Right renal pelvis (tissue), 4 donors: ENCODE measurements at places on chromosomes 7 and 10. TPM values are rescaled to one million over a fixed set of nuclear protein-coding genes. Genes with fewer than 3 reads are reported as not detected.
A peak's percentile ranks its signal among the peaks of the same experiment; 100 is the strongest.

IDI2 gene
- polyA plus RNA-seq = 0.08 TPM

SCIN gene
- 119 TPM for polyA plus RNA-seq

UBN2 gene
- 11.8 TPM for polyA plus RNA-seq

DNA sequence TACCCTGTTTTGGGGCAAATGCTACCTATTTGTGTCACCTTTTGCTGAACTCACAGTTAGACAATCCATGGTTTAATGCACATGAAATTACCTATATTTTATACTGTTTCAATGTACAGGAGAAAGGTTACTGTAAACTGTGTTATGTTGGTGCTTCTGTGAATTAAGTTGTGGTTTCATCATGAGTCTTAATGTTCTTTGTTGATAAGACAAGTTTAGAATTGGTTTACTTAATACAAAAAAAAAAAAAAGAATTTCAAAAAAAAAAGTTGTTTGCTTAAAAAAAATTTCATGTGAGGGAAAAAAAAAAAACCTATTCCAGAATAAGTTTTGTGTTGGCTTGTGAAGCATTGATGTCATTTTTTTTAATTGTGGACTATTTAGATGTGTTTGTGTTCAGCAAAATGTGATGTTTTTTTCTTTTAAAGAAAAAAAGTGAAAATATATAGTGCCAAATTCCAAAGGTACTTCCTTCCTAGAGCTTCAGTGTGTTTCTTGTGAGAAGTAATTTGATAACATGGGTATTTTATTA is 280.3 kb downstream of the USP6NL start:
- no peak for DNase-seq

DNA sequence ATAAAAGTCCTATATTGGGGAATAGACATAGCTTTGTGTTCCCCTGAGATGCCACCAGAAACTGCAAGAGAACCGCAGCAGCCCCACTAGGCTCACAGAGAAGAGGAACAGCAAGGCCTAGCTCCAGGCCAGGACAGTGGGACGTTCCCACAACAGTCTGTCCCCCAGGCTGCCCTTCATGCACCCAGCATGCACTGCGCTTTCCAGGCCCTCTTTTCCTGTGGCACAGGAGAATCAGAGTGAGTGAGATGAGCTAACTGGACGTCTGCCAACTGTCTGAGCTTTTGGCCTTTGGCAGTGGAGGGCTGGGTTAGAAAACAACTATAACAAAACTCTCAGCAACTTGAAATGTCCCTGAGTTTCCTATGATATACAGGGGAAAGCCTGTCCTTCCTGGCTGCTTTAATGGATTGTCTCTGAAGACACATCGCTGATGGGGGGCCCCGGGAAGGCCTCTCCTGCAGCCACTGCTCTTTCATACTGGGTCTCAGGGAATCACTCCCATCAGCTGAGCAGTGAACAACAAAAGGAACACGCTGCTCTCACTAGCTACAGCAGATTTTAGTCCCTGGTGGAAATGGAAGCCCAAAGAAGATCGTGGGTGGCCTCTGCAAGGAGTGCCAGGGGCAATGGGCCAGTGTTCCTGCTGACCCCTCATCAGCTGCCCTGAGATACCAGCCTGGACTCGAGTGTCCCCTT is 53.5 kb downstream of the PODXL start:
- peak; percentile 40 for DNase-seq

DNA sequence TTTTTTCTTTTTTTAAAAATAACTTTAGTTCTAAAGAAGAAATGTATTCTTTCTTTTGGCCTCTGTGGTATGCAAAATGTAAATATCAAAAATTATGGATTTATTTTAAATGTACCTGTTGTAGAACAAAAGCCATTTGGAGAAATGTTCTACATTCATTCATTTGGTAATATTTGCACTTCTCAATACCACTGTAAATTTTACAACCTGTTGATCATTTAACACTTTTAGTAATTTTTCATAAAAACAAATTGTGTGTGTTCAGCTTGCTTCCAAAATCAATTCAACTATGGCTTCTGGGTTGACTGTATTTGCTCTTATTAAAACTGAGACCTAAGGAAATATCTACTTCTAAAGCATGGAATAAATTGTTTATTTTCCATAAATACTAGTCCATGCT is 2.3 kb upstream of the IGF2BP3 start:
- no peak for DNase-seq
